ENCODE measurements at places on chromosomes 1 and 21. TPM values are rescaled to one million over a fixed set of nuclear protein-coding genes. Genes with fewer than 3 reads are reported as not detected.

DNA sequence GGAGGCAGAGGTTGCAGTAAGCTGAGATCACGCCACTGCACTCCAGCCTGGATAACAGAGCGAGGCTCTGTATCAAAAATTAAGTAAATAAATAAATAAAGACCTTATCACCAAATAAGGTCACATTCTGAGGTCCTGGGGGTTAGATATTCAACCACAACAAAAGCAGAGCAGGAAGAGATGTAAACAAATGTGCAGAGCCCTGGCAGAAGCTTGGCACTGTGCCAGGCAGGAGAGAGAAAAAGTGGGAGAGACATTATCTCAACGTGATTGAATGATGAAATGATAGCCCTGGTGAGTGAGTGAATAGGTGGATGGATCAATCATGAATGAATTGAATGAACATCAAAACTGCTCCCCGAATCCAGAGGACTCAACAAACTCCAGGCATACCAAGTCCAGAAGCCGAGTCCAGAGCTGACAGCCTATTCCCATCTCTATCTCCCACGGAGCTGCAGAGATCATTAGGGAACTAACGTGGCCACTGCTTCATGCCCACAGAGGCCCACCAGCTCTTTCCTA, 150.7 kb downstream of the TOMM20 start:
- no peak for DNase-seq

DNA sequence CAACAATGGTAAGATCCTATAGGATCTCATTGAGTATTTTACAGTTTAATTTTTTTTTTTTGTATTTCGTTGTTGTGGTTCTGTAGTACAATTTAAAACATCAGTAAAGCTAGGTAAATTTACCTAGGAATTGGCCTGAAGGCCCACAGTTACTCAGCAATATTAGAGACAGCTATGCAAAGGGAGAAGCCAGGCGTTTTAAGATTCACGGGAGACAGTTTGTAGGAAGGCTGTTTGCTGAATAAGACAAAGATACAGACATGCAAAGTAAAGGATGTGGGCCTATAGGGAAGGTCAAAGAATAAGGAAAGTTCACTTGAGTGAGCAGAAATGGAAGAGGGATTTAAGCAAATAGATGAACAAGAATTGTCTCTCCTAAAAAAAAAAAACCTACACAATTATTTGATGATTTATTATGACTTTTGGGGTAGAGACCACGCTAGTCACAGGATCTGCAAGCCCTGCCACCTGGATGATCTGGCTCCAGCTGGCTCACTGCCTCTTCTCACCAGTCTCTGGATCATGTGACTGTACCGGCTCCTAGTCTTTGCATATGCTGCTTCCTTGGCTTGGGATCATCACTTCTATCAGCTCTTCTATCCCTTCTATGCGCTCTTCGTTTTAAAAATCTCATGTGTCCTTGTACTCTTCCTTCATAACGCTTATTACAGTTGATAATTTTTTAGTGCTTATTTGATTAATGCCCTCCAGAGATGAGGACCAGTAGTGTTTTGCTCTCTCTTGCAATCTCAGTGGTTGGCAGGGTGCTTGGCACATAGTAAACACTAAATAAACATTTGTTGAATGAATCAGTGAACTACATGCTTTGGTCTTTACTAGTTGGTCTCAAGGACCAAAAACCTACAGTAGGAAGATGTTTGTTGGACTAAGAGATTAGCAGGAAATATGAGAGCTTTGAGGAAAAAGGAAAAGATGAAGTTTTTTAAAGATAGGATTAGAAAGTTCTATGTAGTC, 14.1 kb downstream of the DYRK1A start:
- DNase-seq, result no peak

Gene VWA5B1
- 0.13 TPM for polyA plus RNA-seq

DNA sequence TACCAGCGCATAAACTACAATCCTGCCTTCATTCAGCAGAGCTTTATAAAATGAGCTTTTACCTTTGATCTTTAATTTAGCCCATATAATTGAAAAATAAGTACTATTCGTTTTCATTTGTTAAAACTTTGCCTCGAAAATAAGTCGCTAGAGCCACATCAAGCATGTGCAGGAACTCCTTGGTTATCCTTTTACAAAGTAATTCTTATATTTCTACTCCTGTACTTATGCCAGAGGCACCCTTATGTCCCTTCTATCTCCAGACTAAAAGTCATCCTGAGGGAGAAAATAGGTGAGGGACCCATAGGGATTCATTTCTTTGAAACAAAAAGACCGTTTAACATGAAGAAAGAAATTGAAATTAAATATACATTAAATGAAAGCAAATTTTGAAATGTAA, 278.2 kb upstream of the C1orf105 start:
- no peak for DNase-seq

GRCh38 chr1:235397733-235398132, 30.5 kb downstream of the TBCE start:
- no peak for DNase-seq

All from forelimb muscle (tissue), 1 donor.